ENCODE measurements at places on chromosomes 7 and 10.

- DNase-seq = no peak
Measured at GRCh38 chr10:31582365-31583052, 263.5 kb downstream of the ZEB1 start.

DNA sequence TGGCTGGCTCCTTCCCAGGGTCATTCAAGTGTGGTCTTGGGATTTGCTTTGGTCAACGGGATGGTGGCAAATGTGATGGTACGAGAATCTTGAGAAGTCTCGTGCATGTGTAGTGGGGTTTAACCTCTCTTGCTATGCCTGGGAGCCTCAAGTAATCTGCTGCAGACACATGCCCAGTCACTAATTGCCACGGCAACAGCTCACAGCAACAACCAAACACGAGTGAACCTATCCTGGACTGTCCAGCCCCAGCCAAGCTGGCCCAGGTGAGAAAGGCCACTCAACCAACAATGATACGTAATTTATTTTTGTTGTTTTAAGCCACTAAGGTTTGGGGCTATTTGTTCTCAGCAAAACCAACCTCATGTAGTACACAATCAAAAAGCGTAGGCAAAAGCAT lies 38.1 kb upstream of the DDC start:
- DNase-seq = no peak

DNA sequence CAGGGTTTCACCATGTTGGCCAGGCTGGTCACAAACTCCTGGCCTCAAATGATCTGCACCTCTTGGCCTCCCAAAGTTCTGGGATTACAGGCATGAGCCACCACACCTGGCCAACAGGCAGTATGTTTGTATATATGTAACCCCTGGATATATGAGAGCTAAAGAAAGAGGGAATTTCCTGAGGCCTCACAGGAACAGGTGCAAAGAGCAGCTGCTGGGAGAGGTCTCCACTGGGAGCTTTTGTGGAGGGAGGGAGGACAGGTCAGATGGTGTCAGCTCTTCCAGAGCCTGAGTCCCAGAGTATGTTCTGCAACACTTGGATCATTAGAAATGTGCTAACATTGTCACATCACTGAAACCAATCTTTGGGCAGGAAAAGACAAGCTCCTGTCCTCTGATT lies 110.1 kb upstream of the KIF5B start:
- no peak for DNase-seq

- DNase-seq = no peak
Measured at GRCh38 chr10:72626444-72626754, 520 bp upstream of the MICU1 start.

- DNase-seq = no peak
Measured at GRCh38 chr7:97116308-97116707, 1.2 kb upstream of the SDHAF3 start.

DNA sequence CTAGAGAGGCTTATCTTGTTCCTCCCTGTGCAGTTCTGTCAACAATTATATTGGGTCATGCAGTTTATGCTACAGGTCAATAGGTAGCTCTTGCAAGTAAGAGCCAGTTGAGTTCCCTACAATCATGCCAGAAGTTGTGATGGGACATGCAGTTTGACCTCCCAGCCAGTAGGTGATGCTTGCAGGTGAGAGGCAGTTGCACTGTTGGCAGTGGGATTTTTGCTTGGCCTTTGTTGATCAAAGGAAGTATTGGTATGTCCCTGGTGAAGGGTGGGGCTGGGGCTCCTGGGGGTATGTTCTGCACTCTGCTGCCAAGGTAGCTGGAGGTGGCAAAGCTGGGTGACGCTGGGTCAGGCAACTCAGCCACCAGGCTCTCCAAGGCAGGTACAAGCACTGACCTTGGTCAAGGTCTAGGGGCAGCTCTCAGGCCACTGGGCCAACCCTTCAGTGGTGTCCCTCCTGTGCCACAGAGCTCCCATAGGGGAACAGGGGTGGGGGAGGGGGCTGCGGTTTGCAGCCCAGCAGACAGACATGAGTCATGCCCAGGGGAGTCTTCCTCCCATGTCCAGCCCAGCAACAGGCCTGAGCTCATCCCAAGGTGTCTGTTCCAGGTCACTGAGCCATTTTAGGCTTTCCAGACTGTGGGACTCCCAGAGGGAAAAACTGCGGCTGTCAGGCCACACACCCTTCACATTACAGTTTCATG lies 43.3 kb downstream of the MEOX2 start:
- no peak for DNase-seq

GRCh38 chr10:104774234-104774633 lies 133.1 kb downstream of the SORCS3 start:
- DNase-seq = no peak

- no peak for DNase-seq
Measured at GRCh38 chr10:70198696-70199466, 28.6 kb upstream of the SAR1A start.

All from AG04450 (cell line).